ENCODE measurements at places on chromosomes 13 and 19. TPM values are rescaled to one million over a fixed set of nuclear protein-coding genes. Genes with fewer than 3 reads are reported as not detected.
A peak's percentile ranks its signal among the peaks of the same experiment; 100 is the strongest.

DNA sequence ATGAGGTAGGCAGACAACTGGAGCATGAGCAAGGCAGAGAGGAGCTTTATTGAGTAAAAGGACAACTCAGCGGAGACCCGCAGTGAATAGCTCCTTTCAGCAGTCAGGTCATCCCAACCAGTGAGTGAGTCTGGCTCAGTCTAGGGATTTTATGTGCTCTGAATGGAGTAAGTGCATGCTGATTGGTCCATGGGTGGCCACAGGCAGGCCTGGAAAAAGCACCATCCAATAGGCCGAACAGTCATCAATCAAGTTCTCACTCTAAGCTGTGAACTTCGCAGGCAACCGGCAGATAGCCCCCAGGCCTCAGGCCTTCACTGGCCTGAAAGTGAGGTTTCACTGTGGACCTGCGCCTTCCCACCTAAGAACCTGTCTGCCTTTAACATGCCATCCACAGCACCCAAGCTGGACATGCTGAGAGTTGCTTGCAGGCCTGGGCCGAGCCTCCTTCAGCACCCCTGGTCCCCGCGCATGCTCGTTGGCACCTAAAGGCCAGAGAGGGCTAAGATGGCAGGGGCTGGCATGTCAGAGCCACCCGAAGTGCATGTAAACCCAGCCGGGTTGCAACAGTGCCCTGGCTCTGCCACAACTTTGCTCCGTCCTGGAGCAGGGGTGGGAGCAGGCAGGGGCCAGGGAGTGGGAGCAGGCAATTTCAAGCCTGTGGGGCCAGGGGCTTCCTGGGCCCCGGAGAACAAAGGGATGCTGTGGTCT is 698.7 kb downstream of the SLITRK1 start:
- no peaks in the 10 kb centered on the region for H3K4me1 ChIP-seq
- no peak for DNase-seq
- H3K27me3 ChIP-seq = no peaks in the 10 kb centered on the region
- no peak overlapping the region for H3K27ac ChIP-seq
- H3K36me3 ChIP-seq = peaks cover 3% of the 10 kb centered on the region

DNA sequence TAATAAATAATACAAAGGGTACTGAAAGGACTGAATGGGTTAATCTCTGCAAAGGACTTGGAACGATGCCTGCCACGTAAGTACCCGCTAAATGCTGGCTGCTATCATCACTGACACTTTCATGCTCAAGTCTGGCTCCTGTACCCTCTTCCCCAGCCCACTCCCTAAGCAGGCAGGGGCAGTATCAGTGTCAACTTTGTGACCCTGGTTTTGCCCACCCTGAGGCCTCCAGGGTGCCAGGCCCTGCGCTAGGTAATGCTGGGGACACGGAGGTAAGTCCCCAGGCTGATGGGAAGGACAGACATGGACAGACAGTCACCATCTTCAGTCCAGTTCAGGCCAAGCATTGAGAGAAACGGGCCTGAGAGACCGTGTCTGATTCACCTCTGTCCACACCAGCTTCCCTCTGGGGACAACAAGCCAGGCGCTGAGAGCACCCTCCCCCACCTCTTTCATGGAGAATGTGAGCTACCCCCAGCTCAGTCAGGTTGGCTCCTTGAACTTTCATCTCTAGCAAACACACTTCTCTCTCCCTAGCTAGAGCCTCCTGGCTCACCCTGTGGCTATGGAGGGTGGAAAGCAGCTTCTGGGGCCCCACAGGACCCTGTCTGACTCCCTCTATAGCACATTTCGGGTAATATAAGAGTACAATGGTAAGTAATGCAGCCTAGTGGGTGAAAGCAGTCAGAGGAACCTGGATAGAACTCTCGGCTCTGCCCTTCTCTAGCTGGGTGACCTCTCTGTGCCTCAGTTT is 800 bp downstream of the ETFB start:
- H3K4me3 ChIP-seq = peak overlapping the region; percentile 98
- DNase-seq = no peak
- peak overlapping the region; percentile 100 for H3K27ac ChIP-seq
- H3K4me1 ChIP-seq = peaks cover 25% of the 10 kb centered on the region
- peaks cover 3% of the 10 kb centered on the region for H3K27me3 ChIP-seq

DNA sequence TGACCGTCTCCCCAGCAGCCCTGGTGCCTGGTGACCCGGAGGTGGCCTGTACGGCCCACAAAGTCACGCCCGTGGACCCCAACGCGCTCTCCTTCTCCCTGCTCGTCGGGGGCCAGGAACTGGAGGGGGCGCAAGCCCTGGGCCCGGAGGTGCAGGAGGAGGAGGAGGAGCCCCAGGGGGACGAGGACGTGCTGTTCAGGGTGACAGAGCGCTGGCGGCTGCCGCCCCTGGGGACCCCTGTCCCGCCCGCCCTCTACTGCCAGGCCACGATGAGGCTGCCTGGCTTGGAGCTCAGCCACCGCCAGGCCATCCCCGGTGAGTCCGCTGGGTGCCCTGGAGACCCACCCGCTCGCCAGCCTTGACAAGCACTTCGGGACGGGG is 2.2 kb downstream of the MADCAM1 start:
- no peaks in the 10 kb centered on the region for H3K36me3 ChIP-seq
- peaks cover 6% of the 10 kb centered on the region for H3K4me1 ChIP-seq
- H3K27me3 ChIP-seq = peaks cover 30% of the 10 kb centered on the region
- H3K27ac ChIP-seq = no peak overlapping the region
- H3K4me3 ChIP-seq = no peak overlapping the region
- no peak for DNase-seq

GRCh38 chr13:43111559-43112400 is 88.4 kb downstream of the DNAJC15 start:
- H3K4me1 ChIP-seq = peaks cover 12% of the 10 kb centered on the region
- no peak for DNase-seq

GRCh38 chr19:42132851-42133528 is 744 bp upstream of the POU2F2 start:
- H3K36me3 ChIP-seq = no peaks in the 10 kb centered on the region
- H3K4me3 ChIP-seq = peak overlapping the region; percentile 45
- H3K27ac ChIP-seq = no peak overlapping the region
- H3K27me3 ChIP-seq = peaks cover 78% of the 10 kb centered on the region

GRCh38 chr13:77698201-77699058 is 943 bp downstream of the SLAIN1 start:
- H3K36me3 ChIP-seq = peaks cover 4% of the 10 kb centered on the region
- H3K4me3 ChIP-seq = peak overlapping the region; percentile 98
- DNase-seq = peak; percentile 71
- peaks cover 40% of the 10 kb centered on the region for H3K27me3 ChIP-seq

DNA sequence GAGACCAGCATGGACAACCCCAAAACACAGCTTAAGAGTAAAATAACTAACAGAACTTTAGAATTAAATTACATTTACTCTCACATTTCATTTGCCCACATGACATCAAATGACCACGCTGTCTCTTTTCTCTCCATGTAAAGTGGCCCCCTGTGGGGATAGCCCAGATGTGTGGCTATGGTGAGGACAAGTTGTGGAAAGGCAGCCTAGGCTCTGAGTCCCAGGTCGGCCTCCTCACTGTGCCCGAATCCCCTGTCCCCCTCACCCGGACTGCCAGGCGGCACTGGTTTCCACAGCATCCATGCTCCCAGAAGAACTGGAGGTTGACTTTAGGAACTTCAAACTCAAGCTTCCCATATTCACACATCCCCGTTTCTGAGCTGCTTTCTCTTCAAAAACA is 111.8 kb upstream of the UQCRFS1 start:
- H3K27ac ChIP-seq = no peak overlapping the region
- H3K4me3 ChIP-seq = no peak overlapping the region
- DNase-seq = peak; percentile 40
- peaks cover 53% of the 10 kb centered on the region for H3K27me3 ChIP-seq
- H3K4me1 ChIP-seq = peaks cover 2% of the 10 kb centered on the region

GRCh38 chr13:107097916-107098315 is 530.0 kb upstream of the ARGLU1 start:
- H3K27ac ChIP-seq = no peak overlapping the region
- no peaks in the 10 kb centered on the region for H3K27me3 ChIP-seq
- no peak overlapping the region for H3K4me3 ChIP-seq
- peaks cover 4% of the 10 kb centered on the region for H3K4me1 ChIP-seq

DNA sequence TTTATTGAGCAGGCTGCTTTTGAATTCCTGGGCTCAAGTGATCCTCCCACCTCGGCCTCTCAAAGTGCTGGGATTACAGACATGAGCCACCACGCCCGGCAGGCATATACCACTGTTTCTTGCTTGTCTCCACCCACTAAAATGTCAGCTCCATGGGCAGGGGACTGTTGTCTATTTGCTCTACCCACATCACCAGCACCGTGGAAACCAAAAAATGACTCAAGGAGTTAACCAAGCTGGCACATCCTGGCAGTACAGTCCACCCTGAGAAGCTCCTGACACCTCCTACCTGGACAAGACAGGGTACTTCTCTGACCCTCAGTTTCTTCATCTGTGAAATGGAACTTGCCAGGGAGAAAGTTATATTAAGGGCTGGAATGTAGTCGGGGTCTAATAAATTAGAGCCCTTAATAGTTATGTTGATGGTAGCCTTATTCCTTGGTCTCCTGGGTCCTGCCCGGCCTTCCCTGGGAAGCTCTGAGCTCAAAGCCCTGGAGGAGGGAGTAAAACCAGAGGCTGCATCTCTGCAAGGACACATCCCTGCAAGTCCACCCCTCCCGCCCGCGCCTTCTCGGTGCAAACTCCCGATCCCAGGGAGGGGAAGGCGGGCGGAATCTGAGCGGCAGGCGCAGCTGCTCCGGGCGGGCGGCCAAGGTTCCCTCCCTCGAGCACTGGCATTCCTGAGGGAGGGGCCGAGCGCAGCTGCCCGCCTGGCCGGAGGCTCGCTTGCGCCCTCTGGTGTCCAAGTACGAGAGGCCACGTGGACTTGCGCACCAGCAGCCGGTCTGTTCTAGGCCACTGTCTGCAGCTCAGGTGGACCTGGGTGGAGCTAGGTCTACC is 14.1 kb downstream of the RDH8 start:
- DNase-seq = peak; percentile 98
- H3K36me3 ChIP-seq = no peaks in the 10 kb centered on the region
- H3K4me3 ChIP-seq = no peak overlapping the region
- peaks cover 6% of the 10 kb centered on the region for H3K4me1 ChIP-seq

- H3K27me3 ChIP-seq = peaks cover 35% of the 10 kb centered on the region
- no peaks in the 10 kb centered on the region for H3K36me3 ChIP-seq
- peak overlapping the region; percentile 92 for H3K4me3 ChIP-seq
- no peak for DNase-seq
- H3K27ac ChIP-seq = peak overlapping the region; percentile 86
These were observed 920 bp upstream of the UBE2L5 start for GRCh38 chr13:30421093-30422053.

- no peaks in the 10 kb centered on the region for H3K4me1 ChIP-seq
- no peak overlapping the region for H3K4me3 ChIP-seq
- H3K27me3 ChIP-seq = no peaks in the 10 kb centered on the region
- H3K27ac ChIP-seq = no peak overlapping the region
These were observed 27.4 kb upstream of the CYP4F8 start for GRCh38 chr19:15587663-15588062.

GRCh38 chr19:29040951-29041350 is 172.0 kb downstream of the UQCRFS1 start:
- DNase-seq = no peak
- no peak overlapping the region for H3K27ac ChIP-seq
- peaks cover 4% of the 10 kb centered on the region for H3K27me3 ChIP-seq
- H3K36me3 ChIP-seq = no peaks in the 10 kb centered on the region

DNA sequence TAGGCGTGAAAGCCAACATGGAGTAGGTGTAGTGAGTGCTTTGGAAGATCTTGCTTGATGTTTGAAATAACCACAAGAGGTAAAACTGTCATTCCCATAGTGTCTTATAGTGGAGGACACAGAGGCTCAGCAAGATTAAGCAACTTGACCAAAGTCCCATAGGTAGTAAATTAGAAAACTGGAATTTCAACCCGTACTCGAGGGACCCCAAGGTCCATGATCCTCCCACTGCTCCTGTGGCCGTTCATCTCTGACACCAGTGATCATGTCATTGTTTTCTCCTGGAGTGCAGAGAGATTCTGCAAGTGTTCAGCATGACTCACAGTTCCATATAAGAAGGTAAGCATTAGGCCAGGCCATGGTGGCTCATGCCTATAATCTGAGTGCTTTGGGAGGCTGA is 126.9 kb downstream of the FGF9 start:
- no peak for DNase-seq
- H3K4me3 ChIP-seq = no peak overlapping the region
- no peaks in the 10 kb centered on the region for H3K36me3 ChIP-seq
- H3K4me1 ChIP-seq = no peaks in the 10 kb centered on the region
- peaks cover 3% of the 10 kb centered on the region for H3K27me3 ChIP-seq

DNA sequence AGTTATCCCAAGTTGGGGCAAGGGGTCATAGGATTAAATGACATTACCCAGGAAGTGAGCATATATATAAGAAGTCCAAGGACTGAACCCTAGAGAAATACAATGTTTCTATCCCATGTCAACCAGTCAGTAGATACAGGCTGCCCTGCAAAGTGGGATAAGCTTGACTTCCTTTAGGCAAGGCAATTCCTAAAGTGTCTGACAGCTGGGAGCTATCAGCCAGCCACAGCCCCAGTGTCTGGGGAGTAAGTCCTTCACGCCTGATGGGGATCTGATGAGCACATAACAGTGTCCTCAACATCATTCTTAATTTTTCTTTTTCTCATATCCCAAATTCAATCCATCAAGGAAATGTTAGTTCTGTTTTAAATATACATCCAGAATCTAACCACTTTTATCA is 54.1 kb downstream of the DNAJC15 start:
- DNase-seq = no peak
- H3K4me3 ChIP-seq = no peak overlapping the region
- peaks cover 21% of the 10 kb centered on the region for H3K4me1 ChIP-seq
- H3K27me3 ChIP-seq = no peaks in the 10 kb centered on the region

DNA sequence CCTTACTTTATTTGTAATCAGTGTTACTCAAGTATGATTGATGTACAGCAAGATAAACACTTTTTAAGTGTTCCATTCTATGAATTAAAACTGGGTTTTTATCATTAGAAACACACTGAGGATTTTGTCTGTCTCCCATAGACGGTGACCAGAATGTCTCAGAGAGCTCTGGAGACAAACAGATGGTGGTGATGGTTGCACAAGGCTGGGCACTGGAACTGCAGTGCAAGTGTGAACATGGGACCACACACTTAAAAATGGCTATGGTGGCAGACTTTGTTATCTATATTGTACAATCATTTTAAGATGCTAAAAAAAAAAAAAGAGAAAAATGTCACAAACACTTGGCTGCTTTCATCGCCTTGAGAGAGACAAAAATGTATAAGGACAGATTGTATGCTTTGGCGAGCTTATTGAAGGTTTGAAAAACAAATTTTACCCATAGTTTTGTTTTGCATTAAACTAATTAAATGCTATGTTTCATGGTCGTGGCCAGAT is 273.0 kb downstream of the SHISA2 start:
- H3K36me3 ChIP-seq = peaks cover 3% of the 10 kb centered on the region
- no peak for DNase-seq
- peaks cover 58% of the 10 kb centered on the region for H3K4me1 ChIP-seq
- no peak overlapping the region for H3K27ac ChIP-seq

Gene SLITRK1
- 2.1 TPM for total RNA-seq

Gene PDE4C
- 0.33 TPM for total RNA-seq

Gene ZNF730
- total RNA-seq = 2.6 TPM

Gene LILRA2
- total RNA-seq = not detected

Gene KASH5
- not detected for total RNA-seq

Gene ZNF682
- 16.2 TPM for total RNA-seq

Gene C19orf73
- total RNA-seq = 2.6 TPM

Gene TEX29
- total RNA-seq = 0.62 TPM

All from type B pancreatic cell (in vitro differentiated cells).